B cell (primary cell): ENCODE measurements at places on chromosomes 6 and 20. TPM values are rescaled to one million over a fixed set of nuclear protein-coding genes. Genes with fewer than 3 reads are reported as not detected.

- H3K27me3 ChIP-seq, result no peaks in the 10 kb centered on the region
- no peaks in the 10 kb centered on the region for H3K4me1 ChIP-seq
- DNase-seq, result no peak
- H3K4me3 ChIP-seq, result no peak overlapping the region
- H3K36me3 ChIP-seq, result no peaks in the 10 kb centered on the region
Measured at GRCh38 chr6:138248011-138248410, 29.7 kb upstream of the PBOV1 start.

Gene OPN5
- total RNA-seq, result not detected in 2 replicates

DNA sequence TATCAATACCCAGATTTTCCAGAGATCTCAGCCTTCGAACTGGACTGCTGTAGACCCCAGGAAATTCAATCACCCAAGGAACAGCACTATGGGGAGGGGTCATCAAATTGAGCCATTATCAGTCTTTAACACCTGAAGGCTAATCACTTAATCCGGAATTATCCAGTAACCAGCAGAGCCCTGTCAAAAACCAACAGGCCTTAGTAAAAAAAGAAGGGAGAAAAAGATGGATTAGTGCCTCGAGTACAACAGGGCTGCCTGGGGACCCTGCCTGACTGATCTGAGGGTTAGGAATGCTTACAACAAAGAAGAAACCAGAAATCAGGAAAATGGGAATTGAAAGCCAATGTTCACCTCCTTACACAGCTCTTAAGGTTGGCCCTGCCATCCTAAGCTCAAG, 7.6 kb downstream of the RRAGD start:
- H3K27ac ChIP-seq, result no peak overlapping the region
- DNase-seq, result no peak
- H3K4me3 ChIP-seq, result no peak overlapping the region

GRCh38 chr6:93307505-93308409, 111.6 kb downstream of the EPHA7 start:
- H3K4me1 ChIP-seq, result no peaks in the 10 kb centered on the region
- H3K27ac ChIP-seq, result no peak overlapping the region
- DNase-seq, result no peak
- no peaks in the 10 kb centered on the region for H3K36me3 ChIP-seq
- no peak overlapping the region for H3K4me3 ChIP-seq

DNA sequence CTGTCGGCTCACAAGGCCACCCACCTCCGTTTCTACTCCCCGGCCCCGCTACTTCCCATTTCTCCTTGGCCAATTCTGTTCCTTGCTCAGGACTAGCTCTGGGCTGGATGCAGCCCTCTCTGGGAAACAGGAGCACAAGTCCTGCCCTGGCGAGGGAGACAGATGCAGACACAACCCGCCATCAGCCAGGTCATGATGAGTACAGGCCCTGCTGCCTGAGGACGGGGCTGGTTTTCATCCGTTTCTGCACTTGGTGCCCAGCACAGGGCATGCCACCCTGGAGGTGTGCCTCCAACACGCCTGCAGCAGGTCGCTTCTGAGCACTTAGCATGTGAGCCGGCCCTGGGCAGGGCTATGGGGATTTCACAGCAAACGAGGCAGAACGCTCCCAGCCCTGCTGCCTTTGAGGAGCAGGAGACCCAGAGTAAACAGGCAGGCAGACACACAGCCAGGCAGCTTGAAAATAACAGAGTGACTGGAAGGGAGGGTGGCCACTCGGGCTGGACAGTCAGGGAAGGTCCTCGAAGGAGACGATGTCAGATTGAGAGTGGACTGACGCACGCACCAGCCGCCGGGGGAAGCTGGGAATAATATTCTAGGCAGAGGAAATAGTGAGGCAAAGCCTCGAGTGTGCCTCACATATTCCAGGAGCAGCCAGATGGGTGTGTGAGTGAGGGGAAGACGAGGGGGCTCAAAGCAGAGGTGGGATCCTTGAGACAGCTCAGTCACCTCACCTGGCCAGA, 21.2 kb upstream of the VSTM2L start:
- H3K4me3 ChIP-seq, result no peak overlapping the region
- H3K4me1 ChIP-seq, result no peaks in the 10 kb centered on the region
- H3K27me3 ChIP-seq, result no peaks in the 10 kb centered on the region
- DNase-seq, result no peak
- no peak overlapping the region for H3K27ac ChIP-seq

GRCh38 chr6:26240157-26241032, 124.6 kb upstream of the BTN3A2 start:
- no peaks in the 10 kb centered on the region for H3K36me3 ChIP-seq
- H3K27ac ChIP-seq, result peak overlapping the region; percentile 93
- H3K4me3 ChIP-seq, result peak overlapping the region; percentile 55
- H3K4me1 ChIP-seq, result peaks cover 6% of the 10 kb centered on the region

DNA sequence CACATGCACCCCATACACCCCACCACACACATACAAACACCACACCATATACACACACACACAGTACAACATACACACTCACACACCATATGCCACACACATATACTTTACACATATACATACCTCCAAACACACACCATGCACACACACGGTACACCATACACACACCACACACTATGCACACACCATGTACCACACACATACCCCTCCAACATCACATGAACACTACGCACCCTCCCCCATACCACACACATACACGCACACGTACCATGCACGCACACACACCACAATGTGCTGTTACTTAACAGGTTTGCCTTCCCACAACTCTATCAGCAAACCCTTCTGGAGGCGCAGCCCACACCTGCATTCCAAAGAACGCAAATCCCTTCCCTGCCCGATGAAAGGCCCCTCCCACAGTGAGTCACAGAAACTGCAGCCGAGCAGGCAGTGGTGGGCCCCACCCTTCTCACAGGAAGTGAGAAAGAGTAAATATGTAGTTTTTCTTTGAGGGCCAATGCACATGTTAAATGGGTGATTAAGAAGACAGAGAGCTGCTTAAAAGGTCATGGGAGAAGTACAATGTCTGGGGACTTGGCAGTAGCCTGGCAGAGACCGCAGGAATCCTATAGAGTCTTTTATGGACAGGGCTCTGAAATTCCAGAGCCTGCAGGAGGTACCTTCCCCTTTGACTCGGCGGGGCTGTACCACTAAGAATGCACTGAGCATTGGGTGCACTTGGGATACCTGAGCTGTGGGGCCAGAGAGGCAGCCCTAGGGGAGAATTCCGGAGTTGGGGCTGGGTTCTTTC, 34.1 kb upstream of the EZR start:
- peak; percentile 87 for DNase-seq
- H3K4me1 ChIP-seq, result peaks cover 85% of the 10 kb centered on the region
- H3K27me3 ChIP-seq, result no peaks in the 10 kb centered on the region
- no peaks in the 10 kb centered on the region for H3K36me3 ChIP-seq

GRCh38 chr6:71446057-71446456, 157.4 kb downstream of the OGFRL1 start:
- no peaks in the 10 kb centered on the region for H3K27me3 ChIP-seq
- no peak overlapping the region for H3K27ac ChIP-seq
- H3K4me3 ChIP-seq, result no peak overlapping the region
- no peaks in the 10 kb centered on the region for H3K4me1 ChIP-seq
- DNase-seq, result no peak

DNA sequence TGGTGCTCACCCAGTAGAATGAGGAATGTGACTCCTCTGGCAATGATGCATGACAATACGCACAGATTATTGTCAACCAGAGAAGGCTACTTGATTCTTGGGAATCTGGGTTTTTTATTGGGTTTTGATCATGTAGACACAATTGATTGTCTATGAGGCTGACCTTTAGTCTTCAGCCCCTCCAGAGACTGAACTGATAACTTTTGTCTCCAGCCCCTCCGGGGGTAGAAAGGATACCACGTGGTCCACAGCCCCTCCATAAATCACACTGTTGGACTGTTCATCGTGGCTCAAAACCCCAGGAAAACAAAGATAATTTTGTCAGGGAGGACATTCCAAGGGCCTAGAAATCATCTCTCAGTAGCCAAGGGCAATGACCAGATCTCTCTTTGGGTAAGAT, 57.5 kb upstream of the ADGRF5 start:
- no peak for DNase-seq
- H3K4me3 ChIP-seq, result no peak overlapping the region
- H3K36me3 ChIP-seq, result no peaks in the 10 kb centered on the region
- H3K4me1 ChIP-seq, result no peaks in the 10 kb centered on the region
- H3K27me3 ChIP-seq, result no peaks in the 10 kb centered on the region

Gene LCA5
- 0.91 and 0.92 TPM in 2 replicates for total RNA-seq

Gene OTOR
- not detected in 2 replicates for total RNA-seq

DNA sequence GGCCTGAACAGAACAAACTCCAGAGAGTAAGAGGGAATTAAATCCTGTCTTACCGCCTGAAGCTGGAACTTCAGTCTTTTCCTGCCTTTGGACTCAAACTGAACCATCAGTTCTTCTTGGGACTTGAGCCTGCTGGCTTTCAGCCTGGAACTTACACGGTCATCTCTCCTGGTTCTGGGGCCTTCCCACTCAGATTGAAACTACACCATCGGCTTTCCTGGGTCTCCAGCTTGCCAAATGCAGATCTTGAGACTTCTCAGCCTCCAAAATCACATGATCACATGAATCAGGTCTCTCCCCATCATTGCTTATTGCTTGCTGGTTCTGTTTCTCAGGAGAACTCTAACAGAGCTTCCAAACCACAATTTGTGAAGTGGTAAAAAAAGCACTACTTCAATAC, 276.3 kb downstream of the KIF16B start:
- H3K4me1 ChIP-seq, result no peaks in the 10 kb centered on the region
- no peak for DNase-seq
- no peaks in the 10 kb centered on the region for H3K27me3 ChIP-seq
- H3K4me3 ChIP-seq, result no peak overlapping the region
- no peaks in the 10 kb centered on the region for H3K36me3 ChIP-seq

Gene CALHM6
- 29.6 and 30.6 TPM in 2 replicates for total RNA-seq

Gene WFDC5
- not detected in 2 replicates for total RNA-seq

Gene CGA
- total RNA-seq, result not detected in 2 replicates

GRCh38 chr20:62635232-62635631, 7.1 kb upstream of the SLCO4A1 start:
- H3K36me3 ChIP-seq, result no peaks in the 10 kb centered on the region
- H3K27me3 ChIP-seq, result no peaks in the 10 kb centered on the region
- no peak overlapping the region for H3K27ac ChIP-seq
- DNase-seq, result no peak
- H3K4me3 ChIP-seq, result no peak overlapping the region

Gene SLC32A1
- total RNA-seq, result not detected in 2 replicates

DNA sequence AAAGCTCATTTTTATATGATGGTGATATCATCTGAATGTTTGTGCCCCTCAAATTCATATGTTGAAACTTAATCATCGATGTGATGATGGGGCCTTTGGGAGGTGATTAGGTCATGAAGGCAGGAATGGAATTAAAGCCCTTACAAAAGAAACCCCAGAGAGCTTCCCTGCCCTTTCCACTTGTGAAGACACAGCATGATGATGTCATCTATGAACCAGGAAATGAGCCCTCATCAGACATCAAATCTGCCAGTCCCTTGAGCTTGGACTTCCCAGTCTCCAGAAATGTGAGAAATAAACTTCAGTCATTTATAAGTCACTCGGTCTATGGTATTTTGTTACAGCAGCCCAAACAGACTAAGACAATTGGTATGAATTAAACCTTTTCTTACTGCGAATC, 153.1 kb downstream of the MYB start:
- no peaks in the 10 kb centered on the region for H3K36me3 ChIP-seq
- DNase-seq, result no peak
- H3K27ac ChIP-seq, result no peak overlapping the region
- H3K4me3 ChIP-seq, result no peak overlapping the region
